ENCODE measurements at places on chromosomes 6 and 20. TPM values are rescaled to one million over a fixed set of nuclear protein-coding genes. Genes with fewer than 3 reads are reported as not detected.

GMPR gene
- 0.80 TPM for total RNA-seq

SLC22A1 gene
- total RNA-seq = 0.44 TPM

AFG1L gene
- total RNA-seq = 7.6 TPM

TFAP2D gene
- total RNA-seq = not detected

PPP1R14C gene
- 36.0 TPM for total RNA-seq

RIMS1 gene
- total RNA-seq = 0.48 TPM

IL20RA gene
- total RNA-seq = 13.3 TPM

GRCh38 chr20:39112178-39112743, 150.1 kb downstream of the DHX35 start:
- peak; percentile 60 for ATAC-seq

GRCh38 chr6:33769248-33769821, 19.6 kb downstream of the LEMD2 start:
- no peak for ATAC-seq

- ATAC-seq = no peak
Observed at GRCh38 chr6:3607171-3607570, 144.3 kb downstream of the PXDC1 start.

DNA sequence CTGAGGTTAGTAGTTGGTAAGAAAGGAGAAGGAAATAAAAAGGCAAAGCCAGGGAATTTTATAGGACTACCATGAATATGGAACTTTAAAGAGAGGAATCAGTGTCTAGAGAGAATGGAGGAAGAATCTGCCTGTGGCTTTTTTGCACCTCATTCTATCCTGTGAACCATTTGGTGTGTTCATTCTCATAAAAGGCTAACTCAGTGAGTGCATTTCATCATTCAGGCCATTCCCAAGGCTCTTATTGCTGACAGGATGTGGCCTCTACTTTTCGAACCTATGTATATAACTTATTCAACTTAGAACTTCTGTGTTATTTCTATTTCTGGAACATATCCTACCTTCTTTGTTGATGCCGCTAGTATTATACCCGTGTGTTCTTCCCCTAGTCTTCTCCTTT, 27.1 kb downstream of the HSF2 start:
- ATAC-seq = no peak

GRCh38 chr6:102137859-102138258, 744.4 kb downstream of the GRIK2 start:
- no peak for ATAC-seq

DNA sequence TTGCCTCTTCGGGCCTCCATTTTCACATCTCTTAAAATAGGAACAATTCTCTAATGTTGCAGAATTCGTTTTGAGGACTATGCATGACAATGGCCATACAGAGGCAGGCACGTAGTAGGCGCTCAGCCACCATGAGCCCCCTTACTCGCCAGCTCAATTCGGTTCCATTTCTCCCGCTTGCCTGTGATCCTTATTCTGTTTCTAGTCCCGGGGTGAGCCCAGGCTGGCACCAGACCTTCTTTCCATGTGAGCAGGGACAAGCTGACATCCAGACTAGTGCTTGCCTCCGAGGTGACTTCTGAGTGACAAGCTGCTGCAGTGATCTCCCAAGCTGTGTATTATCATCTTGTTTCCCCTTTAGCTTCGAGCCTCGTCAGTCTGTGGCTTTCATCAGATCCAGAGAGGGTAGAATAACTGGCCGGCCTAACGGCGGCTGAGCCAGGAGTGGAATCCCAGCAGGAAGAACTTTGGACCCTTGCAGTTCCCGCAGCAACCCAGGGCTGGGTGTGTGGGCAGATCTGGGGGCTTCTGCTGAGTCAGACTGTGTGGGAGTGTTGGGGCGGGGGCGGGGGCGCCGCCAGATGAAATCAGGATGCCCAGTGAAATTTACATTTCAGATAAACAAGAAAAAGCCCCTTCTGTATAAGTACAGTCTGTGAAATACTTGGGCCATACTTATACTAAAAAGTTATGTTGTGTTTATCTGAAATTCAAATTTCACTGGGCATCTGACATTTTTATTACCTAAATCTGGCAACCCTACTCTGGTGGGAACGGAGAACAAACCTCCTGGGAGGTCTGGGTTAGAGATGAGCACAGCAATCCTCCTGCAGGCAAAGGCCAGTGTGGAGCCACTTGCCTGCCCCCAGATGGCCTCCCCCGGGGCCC, 10.9 kb downstream of the BANF2 start:
- ATAC-seq = no peak

DNA sequence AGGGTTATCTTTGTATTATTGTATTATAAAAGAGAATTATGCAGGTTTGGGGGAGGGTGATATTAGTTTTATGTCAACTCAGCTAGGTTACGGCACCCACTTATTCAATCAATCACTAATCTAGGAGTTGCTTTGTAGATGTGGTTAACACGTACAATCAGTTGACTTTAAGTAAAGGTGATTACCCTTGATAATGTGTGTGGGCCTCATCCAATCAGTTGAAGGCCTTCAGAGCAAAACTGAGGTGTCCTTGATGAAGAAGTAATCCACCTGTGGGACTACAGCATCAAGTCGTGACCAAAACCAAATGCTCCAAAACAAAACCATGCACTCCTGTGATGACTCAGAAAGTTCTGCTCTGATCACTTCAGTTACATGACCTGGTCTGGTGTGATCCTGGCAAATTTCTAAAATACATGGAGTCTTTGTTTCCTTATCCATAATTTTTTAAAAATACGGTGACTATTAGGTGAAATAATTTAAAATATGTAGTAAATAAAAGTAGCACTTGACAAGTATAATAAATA, 114.1 kb downstream of the IYD start:
- no peak for ATAC-seq

GRCh38 chr6:43674291-43674690, 13.3 kb downstream of the MRPS18A start:
- no peak for ATAC-seq

GRCh38 chr6:98107801-98108200, 726.6 kb upstream of the POU3F2 start:
- ATAC-seq = no peak

DNA sequence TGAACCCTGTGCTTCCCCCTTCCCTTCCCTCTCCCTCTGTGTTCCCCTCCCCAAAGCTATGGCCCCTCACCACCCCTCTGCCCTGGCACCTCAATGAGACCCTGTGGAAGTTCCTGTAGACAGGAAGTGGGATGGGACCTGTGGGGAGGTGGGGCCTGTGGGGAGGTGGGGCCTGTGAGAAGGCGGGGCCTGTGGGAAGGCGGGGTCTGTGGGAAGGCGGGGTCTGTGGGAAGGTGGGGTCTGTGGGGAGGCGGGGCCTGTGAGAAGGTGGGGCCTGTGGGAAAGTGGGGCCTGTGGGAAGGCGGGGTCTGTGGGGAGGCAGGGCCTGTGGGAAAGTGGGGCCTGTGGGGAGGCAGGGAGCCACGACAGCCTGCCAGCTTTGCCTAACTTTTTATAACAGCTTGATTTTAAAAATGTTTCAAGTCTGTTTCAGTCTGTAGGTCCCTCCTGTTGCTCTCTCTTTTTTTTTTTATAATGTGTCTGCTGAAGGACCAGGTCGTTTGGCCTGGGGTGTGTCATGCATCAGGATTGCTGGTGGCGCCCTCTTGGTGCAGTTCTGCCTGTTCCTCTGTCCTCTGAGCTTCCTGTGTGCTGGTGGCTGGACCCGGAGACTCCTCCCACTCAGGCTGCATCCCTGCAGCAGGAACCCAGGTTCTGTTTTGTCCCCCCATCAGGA, 70.5 kb upstream of the SLCO4A1 start:
- ATAC-seq = peak; percentile 20

- ATAC-seq = no peak
Observed at GRCh38 chr6:127199470-127199869, 67.2 kb upstream of the RNF146 start.

GRCh38 chr6:169890049-169890448, 138.6 kb downstream of the ERMARD start:
- ATAC-seq = no peak

DNA sequence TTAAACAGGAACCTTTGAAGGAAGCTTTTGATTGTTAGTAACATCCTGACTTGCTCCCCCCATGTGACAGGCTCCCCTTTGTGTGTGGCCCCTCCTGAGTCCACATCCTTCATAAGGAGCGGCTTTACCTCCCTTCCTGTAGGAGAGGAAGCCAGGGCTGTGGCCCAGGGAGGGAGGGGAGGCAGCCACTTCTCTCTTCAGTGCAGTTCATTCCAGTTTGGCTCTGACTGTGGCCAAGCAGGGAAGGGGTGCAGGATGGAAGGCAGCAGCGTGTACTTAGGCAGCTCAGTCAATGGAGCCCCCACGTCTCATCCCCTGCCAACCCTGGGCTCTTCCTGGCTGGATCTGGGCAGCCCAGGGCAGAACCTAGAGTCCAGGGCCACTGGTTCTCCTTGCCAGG, 295.2 kb downstream of the QKI start:
- no peak for ATAC-seq

DNA sequence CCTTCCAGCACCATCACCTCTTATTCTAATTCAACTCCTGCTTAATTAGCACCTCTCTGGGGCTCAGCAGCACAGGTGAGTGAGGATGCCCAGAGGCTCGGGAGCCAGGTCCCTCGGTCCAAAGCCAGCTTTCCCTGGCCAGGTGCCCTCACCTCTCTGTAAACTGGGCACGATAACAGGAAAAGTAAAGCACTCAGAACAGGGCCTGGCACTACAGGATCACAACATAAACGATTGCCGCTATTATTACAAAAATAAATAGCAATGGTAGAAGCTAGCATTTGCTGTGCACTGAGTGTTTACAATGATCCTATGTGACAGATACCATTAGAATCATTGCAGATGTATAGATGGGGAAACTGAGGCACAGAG, 2.6 kb downstream of the BPIFB2 start:
- no peak for ATAC-seq

DNA sequence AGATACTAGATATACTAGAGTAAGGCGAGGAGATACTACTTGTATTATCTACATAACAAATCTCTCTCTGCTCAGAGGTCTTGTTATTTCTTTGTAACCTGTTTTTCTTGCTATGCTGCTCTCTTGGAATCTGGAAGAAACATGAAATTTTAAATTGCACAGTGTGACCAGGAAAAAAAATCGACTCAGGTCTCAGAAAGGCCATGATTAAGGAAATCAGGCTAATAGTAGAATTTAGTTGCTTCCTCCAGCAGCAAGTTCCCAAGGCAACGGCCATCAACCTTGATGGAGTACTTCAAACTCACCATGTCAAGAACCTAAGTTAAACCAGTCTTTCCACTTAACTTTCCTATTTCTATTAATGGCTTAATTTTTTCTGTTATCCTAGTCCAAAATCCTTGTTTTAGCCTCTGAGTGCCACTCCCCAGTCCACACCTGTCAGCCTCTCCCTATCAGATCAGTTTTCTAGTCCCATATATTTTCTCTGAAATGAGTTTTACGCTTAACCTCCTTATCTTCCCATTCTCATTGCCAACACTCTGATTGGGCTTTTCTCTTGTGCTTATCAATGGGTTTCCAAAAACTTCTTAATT, 87.7 kb upstream of the BEND3 start:
- no peak for ATAC-seq

GRCh38 chr6:124888581-124889371, 73.5 kb upstream of the RNF217 start:
- no peak for ATAC-seq

GRCh38 chr6:145498425-145498824, 236.9 kb downstream of the EPM2A start:
- ATAC-seq = no peak

DNA sequence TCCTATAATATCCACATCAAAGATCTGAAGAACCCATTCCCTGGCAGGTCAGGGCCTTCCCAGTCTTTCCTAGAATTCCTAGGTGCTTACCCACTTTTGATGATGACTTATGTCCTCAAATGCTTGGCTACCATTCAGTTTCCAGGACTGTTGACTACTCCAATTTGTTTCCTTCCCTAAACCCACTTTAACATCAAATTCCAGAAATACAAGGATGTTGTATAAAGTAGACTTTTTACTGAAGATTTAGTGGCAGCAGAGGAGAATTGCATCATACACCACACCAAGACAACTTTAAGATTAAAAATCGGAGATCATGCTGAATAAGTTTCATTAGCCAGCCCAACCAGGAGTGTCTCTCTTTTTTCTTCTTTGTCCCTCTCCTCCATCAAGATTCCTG, 203.3 kb upstream of the LAMP5 start:
- ATAC-seq = no peak

DNA sequence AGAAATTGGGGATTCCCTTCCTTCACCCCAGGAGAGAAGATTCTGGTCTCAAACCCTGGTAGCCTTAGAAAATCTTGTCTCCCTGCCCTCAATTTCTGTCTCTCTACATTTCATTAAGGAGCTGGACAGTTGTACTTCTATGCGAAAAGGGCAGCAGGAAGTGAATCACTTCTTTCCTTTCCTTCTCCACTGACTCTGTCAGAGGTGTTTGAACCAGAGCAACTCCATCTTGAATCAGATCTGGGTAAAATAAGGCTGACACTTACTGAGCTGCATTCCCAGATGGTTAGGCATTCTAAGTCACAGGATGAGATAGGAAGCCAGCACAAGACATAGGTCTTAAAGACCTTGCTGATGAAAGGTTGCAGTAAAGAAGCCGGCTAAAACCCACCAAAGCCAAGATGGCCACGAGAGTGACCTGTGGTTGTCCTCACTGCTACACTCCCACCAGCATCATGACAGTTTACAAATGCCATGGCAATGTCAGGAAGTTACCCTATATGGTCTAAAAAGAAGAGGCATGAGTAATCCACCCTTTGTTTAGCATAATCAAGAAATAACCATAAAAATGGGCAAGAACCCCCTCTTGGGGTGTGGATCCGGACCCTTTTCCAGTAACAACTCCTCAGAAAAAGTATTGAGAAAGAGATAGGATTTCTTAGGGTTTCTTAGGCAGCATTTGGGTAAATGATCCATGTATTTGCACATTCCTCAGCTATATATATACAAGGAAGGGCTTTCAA, 95.8 kb upstream of the PLCB4 start:
- ATAC-seq = no peak

- no peak for ATAC-seq
Observed at GRCh38 chr6:107345393-107345792, 114.0 kb downstream of the PDSS2 start.

DNA sequence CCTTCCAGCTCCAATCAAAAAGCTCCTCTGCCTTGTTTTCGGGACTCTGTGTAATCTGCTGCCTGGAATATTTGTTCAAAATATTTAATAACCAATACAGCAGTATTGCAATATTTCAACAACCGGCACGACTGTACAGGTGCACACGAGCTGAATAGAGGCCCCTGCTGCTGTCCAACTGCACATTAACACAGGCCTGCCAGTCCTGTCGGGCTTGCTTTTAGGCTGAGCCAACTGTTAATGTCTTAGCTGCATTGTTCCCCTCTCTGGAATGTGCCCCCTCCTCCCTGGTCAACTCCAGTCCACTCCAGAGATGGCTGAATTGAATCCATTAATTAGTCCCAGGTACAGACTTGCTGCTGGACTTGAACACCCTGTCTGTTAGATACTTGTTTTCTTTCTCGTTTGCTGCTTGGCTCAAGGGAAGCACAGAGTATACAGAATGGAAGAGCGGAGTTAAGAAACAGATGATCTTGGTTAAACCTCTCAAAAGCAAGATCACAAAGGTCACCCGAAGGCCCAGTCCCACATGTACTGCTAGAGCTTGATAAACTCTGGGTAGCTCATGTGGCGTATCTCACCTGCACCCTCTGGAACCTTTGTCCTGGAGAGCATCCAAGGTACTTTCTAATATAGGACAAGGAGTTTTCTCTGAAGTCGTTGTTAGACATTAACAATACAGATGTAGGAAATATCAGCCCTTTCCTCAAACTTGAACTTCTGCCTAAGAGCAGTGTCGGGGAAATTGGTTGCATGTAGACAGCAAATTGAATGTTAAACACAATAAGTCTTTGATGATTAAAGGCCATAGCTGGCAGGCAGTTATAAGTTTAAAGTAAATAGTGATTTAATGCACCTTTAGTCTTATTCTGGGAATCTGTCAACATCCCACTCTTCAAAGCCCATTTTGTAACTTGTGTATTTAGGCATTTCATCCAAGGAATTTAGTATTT, 31.9 kb downstream of the SHLD1 start:
- peak; percentile 21 for ATAC-seq

- no peak for ATAC-seq
Observed at GRCh38 chr20:41078329-41078728, 49.7 kb downstream of the TOP1 start.
